T-helper 2 cell (primary cell): ENCODE measurements at places on chromosomes 1 and 21.

DNA sequence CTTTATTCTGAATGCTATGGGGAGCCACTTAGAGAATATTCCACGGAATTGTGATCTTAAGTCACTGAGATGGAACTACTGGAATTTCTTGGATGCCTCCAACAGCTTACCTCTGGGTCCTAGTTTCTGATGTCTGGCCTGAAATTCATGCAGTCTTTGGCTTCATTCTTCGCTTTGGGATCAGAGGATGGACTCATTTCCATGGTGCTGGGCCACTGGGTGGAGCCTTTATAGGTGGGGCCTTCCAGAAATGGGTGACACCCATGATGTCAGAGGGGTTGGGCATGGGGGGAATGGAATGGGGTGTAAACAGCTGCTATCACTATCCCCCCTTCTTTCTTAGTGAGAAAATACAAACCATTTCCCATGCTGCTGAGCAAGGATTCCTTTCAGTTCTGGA, 73.7 kb upstream of the FGGY start:
- no peak for DNase-seq

DNA sequence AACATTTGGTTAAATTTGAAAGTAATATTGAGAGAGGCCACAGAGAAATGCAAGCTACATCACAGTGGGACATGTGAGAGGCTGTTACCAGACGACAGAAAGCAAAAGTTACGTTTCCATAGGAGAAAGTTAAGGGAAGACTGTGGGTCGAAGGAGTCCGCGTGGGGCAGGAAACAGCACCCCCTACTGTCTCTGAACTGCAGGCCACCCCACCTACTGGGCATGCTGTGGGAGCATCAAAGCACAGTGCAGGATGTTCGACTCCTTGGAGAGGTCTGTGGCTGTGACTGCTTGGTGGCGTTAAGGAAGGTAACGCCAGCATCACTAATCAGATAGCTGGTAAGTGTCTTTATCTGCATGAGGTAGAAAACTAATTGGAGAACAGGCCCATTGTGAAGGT, 123.9 kb downstream of the PTBP2 start:
- no peak for DNase-seq

DNA sequence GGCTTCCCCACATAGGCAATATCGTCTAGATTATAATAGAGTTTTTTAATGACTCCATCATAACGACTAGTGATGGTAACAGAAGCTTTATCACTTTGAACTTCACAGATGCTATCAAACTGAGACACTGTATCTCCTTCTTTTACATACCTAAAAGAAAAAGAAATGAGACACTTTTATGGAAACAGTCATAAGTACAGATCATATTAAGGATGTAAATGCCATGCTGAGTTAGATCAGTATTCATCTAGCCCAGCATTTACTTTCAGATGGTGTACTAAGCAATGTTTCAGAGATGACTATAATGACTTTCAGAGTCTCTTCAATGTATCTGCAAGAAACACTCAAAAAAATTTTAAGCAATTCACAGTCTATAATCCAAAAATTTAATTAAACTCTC, 18.9 kb downstream of the DBT start:
- DNase-seq = no peak

GRCh38 chr1:65910432-65910831, 117.7 kb downstream of the PDE4B start:
- DNase-seq = no peak

DNA sequence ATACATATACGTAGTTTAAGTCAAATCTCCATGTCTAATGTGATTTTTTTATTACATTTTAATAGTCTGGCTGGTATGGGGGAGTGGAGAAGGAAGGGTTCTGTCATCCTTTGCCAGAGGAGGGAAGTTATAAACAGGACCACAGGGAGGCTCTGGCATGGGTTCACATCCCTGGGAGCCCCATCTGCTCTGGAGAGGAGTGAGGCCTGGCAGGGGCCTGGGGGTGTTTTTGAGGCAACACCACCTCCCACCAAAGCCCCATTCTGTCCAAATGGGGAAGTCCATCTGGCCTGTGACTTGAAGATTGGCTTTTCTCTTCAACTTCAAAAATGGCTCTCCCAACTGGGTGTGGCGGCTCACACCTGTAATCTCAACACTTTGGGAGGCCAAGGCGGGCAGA, 15.8 kb downstream of the DISP3 start:
- DNase-seq = no peak

GRCh38 chr1:81989524-81989923, 188.8 kb downstream of the ADGRL2 start:
- DNase-seq = no peak

GRCh38 chr1:27539901-27540861, 50.2 kb upstream of the WASF2 start:
- no peak for DNase-seq
